ENCODE measurements at places on chromosomes 13 and 19.

GRCh38 chr13:34464011-34464410 is 478.1 kb upstream of the NBEA start:
- DNase-seq: no peak

DNA sequence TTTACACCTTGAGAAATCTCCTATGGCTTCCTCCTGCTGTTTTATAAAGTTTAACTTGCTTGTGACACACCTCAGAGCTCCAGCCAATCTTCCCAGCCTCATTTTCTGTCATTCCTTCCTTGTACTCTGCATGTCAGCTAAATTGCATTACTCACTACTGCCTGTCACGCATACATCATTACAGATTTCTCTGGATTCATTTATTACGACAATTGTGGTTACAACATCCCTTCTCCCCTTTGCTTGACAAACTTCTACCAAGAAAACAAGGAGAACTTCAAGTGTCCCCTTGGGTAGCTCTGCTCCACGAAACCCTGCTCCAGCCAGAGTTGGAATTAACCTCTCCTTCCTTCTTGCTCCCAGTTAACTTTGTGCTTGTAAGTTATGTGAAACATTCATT is 22.0 kb upstream of the GPR18 start:
- no peak for DNase-seq

DNA sequence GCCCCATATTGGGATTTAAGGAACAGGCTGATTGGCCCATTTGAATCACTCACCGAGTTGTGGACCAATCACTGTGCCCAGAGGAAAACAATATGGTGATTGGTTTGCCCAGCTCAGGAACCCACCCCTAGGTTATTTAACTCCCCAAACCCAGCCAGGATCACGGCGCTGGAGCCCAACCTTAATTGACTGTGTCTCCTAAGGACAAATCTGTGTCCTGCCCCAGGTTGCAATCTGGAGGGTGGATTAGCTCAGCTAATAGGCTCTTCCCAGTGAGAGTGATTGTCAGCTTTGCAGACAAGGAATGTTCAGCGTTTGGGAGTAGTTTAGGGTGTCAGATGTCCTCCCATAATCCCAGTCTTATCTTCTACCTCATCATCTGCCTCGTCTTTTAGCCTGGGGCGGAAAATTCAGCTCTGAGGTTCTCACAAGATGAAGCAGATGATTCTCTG is 3.5 kb upstream of the ZNF358 start:
- DNase-seq: no peak

GRCh38 chr13:72295153-72295552 is 428.1 kb upstream of the DACH1 start:
- no peak for DNase-seq

DNA sequence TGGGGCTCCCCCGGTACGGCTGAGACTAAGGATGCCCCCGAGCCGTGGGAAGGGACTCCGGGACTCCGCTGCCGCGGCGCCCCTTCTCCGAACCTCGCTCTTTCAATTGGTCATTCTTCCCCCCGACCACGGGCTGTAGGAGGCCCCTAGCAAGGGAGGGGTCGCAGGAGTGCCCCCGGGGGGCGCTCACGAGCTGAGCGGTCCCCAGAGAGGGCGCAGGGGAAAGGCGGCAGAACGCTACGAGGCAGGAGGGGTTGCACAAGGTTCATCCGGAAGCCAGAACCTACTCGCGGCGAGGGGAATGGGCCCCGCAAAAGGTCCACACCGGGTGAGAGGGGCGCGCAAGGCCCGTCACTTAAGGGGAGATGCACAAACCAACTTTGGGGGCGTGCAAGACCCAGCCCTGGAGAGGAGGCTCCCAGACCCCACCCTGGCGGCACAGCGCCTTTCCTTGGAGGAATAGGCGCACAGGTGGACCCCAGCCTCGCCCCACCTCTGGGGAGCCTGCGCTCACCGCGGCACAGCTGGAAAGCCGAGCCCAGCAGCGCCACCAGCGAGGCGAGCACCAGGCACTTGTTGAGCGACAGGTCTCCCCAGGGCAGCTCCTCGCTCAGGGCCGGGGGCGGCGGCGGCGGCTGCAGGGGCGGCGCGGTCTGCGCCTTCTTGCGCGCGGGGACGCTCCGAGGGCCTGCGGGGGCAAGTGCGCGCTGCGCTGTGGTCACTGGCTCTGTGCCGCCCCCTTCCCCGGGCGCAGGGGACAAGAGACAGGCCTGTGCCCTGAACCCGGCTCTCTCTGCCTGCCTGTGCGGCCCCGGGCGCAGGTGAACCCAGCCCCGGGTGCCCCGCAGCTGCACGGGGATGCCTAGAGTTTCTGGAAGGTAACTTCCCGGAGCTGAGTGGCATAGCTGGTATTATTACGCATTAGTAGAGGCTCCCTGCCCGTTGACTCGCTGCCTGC is 2.8 kb downstream of the JSRP1 start:
- DNase-seq: no peak

DNA sequence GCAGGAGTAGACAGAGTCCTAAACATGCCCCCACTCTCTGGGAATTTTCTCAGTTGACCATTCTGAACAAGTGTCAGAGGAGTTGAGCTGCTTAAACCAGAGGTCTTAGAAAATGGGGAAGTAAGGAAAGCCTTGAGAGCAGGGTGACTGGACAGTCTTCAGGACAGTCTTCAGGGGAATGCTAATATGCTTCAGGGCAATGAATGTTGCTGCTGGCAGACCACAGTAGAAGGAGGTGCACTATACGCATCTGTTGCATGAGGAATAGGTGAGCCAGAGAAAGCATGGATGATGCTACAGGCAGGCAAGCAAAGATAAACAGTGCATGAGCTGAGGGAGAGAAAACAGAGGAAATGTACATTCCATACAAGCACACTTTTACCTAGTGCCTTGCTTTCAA is 196.6 kb upstream of the GPR12 start:
- no peak for DNase-seq

GRCh38 chr19:15780610-15781418 is 6.6 kb upstream of the OR10H5 start:
- DNase-seq: no peak

DNA sequence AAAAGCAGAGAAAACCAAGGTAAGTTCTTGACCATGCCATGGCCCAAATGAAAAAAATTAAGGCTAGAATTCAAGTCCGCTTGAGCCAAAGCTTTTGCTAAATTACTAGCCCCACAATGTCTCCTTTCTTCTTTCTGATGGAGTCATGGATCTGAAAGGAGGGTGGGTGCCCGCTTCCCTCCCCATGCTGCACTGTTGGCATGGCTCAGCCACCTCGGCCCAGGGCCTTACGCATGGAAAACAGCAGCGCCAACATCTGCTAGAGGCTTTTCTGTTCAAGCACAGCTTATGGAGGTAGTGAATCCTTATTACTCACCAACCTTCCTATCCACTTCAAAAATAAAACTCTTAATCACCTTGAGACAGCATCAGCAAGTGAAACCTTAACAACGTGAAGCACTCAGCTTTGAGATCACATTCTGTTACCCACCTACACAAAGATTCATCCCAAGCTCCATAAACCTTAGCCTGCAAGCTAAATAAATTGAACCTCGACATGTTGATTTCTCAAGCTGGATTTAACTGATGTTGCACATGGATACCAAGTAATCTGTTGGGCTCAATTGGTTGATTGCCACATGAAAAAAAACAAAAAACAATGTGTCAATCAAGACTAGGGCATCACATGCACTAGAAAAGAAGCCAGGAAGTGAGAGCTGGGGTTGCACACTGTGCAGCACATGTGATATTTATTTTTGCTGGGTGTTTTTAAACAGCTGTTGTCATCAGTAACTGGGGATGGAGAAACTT is 43.4 kb downstream of the TPT1 start:
- no peak for DNase-seq

DNA sequence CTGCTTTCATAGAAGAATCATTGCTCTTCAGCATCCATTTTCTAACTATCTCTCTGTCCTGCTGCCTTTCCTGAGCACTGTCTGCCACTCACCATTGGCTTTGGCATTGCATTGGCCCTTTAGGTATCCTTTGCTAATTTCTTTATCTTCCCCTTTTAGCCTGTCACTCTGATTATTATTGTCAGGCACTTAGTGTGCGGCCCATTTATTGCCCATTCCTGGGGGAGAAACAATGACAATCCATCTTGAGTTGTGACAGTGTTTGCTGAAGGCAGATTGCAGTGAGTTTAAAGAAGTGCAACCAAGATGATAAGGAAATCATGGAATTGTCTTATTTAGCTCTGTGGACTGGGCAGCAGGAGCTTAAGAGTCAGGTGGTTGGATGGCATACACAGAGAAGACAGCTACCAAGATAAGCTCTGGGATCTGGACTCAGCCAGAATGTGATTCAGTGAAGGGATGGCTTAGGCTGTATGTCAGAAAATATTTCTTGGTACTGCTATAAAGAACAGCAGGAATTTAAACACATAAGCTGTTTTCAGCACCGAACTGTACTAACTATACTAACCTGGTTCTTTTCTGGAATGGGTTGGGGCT is 25.3 kb downstream of the B3GLCT start:
- no peak for DNase-seq

- DNase-seq: no peak
Measured at GRCh38 chr13:64482373-64482772, 2747.8 kb downstream of the PCDH9 start.

- DNase-seq: no peak
Measured at GRCh38 chr13:80477661-80478443, 136.9 kb upstream of the SPRY2 start.

DNA sequence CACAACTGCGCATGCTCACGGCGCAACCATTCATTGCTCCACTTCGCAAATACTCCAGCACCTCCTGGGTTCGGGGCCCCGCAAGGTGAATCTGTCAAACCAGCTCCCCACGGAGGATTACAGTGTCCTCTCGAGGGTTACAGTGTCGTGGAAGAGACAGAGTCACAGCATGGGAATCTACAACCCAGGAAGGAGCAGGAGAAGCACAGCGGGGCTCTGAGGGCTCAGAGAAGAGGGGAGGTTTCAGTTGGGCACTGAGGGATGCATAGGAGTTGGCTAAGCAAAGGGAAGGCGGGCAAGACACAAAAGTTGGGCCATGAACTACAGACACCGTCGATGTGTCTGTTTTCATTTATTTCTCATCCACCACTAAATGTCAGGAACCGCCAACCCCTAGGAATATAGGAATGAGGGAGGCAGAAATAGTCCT is 1.0 kb upstream of the GTF2F1 start:
- DNase-seq: peak; percentile 54

GRCh38 chr19:51317376-51317775 is 5.9 kb downstream of the IGLON5 start:
- DNase-seq: no peak

- no peak for DNase-seq
Measured at GRCh38 chr13:86554066-86554465, 754.8 kb upstream of the SLITRK6 start.

DNA sequence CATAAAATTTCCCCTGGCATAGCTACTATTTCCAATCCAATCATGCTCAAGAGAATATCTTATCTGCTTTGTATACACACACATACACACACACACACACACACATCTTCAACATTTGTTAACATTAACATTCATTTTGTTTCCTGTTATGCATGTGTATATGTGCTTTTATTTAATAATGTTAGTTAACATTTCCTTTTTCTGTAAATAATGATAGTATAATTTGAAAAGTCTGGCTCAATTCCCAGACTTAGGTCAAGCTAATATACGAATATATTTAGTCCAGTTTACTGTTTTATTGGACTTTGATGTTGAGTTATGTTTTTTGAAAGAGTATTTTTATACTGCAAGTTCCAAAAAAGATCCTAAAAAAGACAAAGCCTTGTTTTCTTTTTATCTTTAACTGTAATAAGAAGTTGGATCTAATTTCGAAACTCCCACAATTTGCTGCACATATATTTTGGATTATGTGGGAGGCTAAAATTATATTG is 1072.4 kb downstream of the EFNB2 start:
- DNase-seq: no peak

DNA sequence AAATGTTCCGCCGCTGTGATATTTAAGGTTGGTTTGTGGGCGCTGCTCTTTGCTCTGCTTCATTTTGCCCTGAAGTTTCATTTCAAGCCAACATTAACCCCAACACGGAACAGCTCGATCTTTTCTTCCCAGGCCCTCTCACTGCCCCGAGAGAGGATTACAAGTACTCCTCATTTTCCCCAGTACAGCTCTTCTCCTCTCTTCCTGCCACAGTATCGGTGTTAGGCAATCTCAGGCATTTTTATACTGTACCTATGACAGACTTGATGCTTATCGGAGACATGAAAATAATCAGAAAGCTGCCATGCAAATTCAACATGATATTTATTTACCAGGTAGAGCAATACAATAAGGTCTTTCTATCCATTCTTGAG is 1.3 kb upstream of the EDNRB start:
- no peak for DNase-seq
